HS-5 (cell line): ENCODE measurements at places on chromosomes 4 and X.

DNA sequence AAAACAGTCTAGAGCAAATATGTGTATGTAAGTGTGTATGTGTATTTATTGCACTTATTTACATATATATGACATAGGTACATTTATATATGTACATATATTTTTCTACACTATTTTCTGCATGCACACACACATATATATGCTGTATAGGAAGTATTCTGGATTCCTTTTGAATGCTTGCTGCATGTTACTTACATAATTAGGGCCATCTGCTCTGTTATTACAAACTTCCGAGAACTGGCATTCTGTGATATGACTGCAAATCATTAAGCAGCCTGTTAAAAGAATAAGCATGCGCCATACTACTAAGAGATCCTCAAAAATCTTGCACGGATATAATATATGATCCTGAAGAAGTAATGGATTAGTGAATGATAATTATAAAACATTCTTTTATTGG is 1157.6 kb upstream of the TENM3 start:
- no peak for DNase-seq

- DNase-seq: no peak
These were observed 41.5 kb downstream of the SMAD1 start for GRCh38 chr4:145523117-145523516.

GRCh38 chr4:187124331-187124730 is 400.7 kb upstream of the FAT1 start:
- no peak for DNase-seq

DNA sequence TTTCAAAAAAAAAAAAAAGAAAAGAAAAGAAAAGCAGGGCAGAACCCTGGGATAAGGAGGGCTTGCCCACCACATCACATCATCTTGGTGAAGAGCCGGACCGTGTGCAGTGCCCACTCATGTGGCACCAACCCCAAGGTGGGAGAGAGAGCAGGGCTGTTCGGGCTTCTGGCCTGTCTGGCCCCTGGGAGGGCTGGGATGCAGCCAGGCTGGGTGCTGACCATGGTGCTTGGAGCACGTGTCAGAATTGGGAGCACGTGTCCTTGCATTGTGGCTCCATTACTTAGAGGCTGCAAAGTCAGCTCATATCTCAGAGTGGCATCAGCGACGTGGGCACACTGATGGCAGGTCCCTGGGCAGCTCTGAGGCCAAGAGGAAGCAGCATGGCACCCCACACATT is 100.9 kb upstream of the AFAP1 start:
- DNase-seq: no peak

DNA sequence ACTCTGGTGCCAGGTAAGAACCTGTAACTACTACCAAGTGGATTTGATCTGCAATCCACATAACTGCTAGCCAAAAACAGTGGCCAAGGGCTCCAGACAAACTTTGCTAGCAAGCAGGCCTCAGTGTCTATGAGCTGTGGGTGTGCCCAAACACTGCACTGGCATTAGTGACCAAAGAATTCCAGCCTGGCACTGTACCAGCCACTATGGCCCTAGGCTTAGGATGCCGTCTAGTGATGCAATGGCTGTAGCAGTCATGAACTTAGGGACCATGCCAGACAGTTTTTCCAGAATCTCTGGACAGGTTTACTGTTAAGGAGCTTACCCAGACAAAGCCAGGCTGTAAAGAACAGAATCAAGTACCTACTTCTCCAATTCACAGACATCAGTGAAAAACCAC is 33.7 kb upstream of the PRR27 start:
- no peak for DNase-seq

DNA sequence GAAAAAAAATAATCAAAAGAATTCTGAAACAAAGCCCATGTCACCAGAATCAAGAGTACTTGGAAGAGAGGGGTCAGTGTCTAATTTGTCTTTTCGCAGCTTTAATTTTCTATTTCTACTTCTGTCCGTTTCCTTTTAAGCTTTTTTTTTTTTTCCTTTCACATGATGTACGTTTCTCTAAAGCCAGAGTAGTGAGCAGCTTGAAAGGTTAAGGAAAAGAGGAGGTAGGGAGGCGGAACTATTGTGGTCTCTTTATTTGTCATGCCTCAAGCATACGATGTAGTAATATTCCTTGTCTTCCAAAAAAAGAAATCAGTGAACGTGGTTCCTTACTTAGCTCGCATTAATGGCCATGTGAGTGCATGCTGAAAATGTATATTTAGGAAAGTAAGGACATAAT is 311.5 kb downstream of the TENM3 start:
- no peak for DNase-seq

DNA sequence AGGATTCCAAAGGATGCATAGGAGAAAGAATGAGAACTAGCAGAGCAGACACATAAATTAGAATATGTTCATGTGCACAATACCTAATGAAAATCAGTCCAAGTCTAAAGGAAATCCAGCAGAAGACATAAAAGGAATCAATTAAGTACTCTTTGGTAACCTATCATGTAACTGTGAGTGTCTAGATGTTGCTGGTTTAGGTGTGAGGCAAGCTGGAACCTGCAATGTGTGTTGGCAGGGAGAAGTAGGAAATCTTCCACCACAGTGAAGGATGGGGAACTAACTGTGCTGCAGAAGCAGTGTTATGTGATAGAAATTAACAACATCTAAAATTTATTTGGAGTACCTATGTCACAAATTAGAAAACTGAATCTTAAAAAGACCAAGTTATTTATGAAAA is 330.8 kb upstream of the DKK2 start:
- DNase-seq: no peak

DNA sequence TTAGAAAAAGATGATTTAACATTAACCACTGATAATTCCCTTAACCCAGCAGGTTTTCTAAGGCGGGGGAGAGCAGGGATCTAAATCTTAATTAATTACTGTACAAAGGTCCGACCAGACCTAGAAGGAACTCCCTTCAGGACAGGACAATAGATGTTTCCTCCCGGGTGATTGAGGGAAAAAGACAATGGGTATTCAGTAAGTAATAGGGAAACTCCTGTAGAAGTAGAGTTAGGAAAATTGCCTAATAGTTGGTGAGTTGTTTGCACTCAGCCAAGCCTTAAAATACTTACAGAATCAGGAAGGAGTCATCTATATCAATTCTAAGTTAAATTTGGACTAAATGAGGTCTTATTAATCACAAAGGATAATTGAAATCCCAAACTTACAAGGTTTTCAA is 5.8 kb upstream of the SRD5A3 start:
- DNase-seq: no peak

DNA sequence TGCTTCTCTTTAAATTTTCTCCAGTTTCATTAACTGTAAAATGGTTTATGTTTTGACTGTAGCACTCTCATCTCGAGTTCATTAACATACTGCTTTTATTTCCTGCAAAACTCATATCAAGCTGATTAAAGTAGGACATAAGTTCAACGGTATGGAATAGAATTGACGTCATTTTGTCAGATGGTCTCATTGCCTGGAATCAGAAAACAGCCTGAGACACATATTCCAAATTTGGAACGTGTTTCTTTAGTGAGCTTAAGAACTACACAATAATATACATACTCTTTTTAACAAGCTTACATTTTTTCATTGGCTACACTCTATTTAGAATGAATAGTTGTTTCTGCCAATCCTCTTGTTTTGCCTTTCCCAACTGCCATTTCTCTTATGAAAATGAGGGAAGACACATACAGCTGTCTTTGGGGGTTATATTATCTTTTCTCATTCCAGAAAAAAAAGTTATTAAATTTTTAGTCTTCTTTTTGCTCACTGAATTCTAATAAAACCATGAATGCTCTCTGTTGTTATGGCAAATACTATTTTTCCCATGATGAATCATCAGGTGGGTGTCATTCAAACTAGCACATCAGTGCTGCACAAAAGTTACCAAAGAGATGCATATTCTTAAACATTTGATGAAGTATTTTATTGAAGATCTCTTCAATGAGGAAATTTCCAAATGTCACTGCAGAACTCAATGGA is 162.8 kb downstream of the GABRB1 start:
- DNase-seq: no peak

DNA sequence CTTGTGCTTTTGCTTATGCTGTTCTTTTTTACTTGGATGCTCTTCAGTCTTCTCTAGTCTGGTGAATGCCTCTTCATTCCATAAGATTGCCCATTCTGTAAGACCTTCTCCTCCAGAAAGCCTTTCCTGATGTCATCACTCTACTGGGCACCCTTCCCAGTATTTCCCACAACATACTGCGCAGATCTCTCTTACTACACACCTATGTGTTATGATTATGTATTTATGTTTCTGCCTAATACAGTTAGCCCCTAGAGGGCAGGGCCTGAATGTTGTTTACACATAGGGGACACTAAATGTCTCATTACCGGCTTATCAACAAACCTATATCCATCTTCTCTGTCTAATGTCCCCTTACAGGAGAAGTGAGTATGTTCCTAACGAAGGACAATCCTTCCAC is 21.1 kb downstream of the AIFM1 start:
- no peak for DNase-seq

GRCh38 chr4:7988437-7988836 is 48.8 kb upstream of the AFAP1 start:
- no peak for DNase-seq

DNA sequence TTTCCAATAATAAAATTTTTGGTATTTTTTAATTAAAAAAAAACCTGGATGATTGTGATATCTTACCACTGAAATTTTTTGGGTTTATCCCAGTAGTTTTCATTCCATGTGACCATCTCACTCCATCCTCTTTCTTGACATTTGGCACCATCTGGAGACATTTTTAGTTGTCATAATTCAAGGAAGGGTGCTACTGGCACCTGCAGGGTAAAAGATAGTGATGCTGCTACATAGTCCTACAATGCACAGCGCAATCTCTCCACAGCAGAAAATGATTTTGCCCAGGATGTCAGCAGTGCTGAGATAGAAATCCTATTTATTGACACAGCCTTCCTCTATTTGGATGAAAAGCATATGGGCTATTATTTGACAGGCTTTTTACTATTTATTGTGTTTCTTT is 79.3 kb downstream of the RBPJ start:
- DNase-seq: no peak

- no peak for DNase-seq
These were observed 250.1 kb downstream of the SNCA start for GRCh38 chr4:89586864-89587263.

- peak; percentile 49 for DNase-seq
These were observed 30.9 kb downstream of the RASSF6 start for GRCh38 chr4:73589261-73589847.

DNA sequence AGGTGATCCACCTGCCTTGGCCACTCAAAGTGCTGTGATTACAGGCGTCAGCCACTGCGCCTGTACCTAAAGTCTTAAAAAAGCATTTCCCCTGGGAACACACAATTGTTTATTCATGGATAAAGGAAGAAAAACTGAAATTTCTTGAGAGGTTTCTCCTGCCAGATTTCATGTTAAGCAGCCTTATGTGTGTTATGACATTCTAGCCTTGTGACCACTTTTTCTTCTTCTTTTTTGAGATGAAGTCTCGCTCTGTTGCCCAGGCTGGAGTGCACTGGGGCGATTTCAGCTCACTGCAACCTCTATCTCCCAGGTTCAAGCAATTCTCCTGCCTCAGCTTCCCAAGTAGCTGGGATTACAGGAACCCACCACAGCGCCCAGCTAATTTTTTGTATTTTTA is 57.8 kb upstream of the PLAC8 start:
- no peak for DNase-seq

DNA sequence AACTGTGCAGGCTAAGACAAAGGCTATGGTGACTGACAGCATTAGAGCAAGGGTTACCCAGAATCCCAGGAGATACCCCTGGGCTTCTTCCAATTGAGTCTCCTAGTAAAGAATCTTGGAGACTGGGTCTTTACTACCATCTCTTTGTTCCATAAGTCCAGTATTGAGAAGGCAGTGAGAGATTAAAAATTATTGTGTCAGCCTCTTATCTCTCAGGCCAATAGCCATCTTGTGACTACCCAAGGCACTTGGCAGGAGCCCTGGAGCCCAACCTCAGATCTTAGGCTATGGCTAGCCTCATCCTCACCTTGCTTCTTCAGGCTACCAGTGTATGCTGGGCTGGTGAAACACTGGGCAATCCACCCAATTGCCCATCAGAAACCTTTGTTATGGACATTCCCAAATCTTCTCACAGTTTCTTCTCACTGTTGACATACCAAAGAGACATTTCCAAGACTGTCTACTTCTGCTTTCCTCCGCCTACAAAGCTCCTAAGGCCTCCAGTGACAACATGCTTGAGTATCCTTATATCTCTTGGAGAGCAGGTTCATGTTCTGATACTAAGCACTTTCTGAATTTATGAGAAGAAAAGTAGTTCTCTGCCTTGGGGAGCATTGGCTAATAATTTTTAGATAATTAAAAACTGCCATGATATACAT is 76.3 kb upstream of the STIM2 start:
- no peak for DNase-seq

DNA sequence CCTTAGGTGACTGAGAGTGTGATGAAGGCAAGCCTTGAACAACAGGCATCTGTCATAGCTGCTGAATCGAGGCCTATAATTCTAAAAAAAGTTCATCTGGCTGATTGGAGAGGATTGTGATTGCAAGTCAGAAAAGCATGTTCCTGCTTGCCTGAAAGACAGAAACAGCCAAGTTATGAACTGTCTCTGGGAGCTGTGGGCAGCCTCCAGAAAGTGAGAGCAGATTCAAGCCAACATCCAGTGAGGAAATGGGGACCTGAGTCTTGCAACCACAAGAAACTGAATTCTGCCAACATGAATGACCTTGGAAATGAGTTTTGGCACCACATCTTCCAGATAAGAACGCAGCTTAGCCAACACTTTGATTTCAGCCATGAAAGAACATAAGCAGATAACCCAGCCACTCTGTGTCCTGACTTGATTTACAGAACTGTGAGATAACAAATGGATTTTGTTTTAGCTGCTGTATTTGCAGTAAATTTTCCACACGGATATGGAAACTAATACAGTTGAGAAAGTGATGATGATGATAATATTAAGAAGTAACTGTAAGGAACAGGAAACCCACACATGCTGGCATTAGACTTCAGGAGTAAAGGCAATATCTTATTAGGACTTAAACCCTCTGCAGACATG is 240.3 kb upstream of the NDST3 start:
- no peak for DNase-seq

DNA sequence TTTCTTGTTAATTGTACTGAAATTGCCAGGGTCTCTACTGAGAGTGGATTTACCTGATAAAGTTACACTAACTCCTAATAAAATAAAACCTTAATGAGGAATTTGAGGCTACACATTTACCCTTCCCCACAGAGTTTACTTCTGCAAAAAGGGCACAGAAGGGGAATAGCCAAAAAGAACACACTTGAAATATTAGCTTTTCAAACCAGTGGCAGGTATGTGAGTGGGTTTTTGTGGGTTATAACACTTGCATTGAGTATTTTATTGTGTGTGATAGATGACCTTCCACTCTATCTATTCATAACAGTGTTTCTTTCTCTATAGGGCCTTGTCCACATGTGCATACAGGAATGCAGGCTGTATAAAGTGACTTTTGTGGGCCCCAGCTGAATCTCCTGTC is 5.0 kb upstream of the GPR174 start:
- DNase-seq: no peak

GRCh38 chr4:111066001-111066400 is 443.1 kb upstream of the PITX2 start:
- DNase-seq: no peak
